ENCODE measurements at places on chromosomes 2 and 18.
A peak's percentile ranks its signal among the peaks of the same experiment; 100 is the strongest.

GRCh38 chr2:65663831-65664407 is 231.5 kb upstream of the SPRED2 start:
- DNase-seq, result no peak

DNA sequence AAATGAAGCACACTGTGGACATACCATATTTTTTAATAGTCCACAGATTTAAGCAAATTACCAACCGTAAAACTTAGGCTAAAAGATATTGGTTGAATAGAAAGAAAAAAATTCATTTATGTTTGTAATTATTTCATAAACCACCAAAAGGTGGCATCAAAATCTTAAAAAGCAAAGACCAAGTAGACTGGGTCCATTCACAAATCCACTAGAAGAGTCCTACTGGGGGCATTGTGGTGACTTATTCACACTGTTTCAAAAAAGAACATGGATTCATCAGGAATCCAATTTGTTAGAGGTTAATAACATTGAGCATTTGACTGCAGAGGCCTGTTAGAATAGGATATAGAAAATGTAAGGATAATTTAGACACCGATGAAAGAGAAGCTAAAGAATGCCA is 194.9 kb upstream of the KYNU start:
- DNase-seq, result no peak

GRCh38 chr2:113240915-113241911 is 37.5 kb downstream of the PAX8 start:
- peak; percentile 97 for DNase-seq

DNA sequence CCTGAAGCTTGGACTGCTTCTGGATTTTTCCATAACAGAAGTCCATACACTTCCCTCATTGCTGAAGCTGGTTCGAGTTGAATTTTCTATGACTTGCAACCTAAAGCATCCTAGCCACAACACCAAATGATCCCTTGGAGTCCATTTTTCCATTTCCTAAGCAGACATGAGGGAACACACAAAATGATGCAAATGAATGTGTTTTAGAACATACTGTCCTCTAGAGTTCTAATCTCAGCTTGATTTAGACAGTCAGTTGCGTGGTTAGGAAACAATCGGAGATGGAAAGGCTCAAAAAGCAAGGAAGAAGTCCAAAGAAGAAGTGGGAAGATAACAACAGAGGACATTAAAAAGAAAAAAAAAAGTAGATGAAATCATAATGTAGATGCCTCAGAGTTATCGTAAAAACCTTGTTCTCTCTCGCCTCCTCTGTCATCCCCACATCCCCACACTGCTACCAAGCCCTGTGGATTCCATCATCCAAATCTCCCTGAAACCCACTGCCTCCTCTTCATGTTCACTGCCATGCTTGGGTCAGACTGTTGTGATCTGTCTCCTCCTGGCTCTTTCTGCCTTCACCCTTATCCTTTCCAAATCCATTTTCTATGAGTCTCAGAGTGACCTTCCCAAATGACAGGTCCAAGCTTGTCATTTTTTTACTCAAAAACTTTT is 58.4 kb downstream of the TMEM247 start:
- no peak for DNase-seq

GRCh38 chr2:167869200-167869599 is 378.2 kb downstream of the STK39 start:
- no peak for DNase-seq

GRCh38 chr18:79923896-79924585 is 27.4 kb downstream of the SLC66A2 start:
- DNase-seq, result no peak

GRCh38 chr18:35028536-35028935 is 12.7 kb upstream of the MAPRE2 start:
- DNase-seq, result no peak

DNA sequence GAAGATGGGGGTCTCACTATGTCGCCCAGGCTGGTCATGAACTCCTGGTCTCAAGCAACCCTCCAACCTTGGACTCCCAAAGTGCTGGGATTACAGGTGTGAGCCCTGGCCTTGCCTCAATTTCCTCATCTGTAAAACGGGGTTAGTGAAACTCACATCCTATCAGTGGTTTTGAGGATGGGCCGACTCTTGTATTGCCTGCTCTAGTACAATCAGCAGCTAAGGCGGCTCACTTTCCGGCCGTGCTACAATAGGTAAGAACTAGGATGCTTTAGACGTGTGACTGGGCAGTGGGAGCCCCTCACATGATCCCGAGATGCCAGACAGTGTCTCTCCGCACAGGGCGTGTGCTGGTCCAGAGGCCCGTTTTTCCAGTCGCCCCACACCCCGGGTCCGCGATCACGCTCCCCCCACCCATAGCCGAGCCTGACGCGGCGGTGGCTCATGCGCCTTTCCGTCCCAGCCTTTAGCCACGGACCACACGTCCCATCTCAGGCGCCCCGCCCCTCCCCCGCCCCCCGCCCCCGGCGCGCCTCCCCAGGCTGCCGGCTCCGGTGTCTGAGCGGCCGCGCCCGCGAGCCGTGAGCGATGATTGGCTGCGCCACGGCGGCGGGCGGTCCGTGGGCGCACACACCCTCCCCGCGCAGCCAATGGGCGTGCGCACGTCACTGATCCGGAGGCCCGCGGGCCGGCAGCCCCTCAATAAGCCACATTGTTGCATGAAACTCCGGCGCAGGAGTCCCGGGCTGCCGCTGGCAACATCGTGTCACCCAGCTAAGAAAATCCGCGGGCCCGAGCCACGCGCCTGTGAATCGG is at the start of gene HK2:
Gene HK2 (plus strand): TSS at position 710 of the 816 bp plus-strand sequence. CDS start 454 bp downstream, outside the sequence.
- DNase-seq, result peak; percentile 99

DNA sequence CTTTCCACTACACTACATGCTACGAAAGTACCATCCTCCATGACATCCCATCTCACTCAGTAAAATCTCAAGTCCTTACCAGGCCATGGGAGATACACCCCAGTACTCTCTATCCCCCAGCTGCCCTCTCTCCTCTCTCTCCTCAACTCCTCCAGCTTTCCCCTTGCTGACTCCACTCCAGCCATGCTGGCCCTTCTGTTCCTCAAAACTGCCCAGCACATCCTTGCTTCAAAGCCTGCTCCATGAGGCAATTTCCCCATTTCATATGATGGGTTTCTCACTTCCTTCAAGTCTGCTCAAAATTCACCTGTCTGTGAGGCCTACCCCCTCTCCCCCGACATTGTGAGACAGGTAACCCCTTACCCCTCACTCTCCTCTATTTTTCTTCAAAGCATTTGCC is 8.6 kb downstream of the CHN1 start:
- DNase-seq, result no peak

GRCh38 chr18:39602131-39602530 is 2036.5 kb upstream of the CELF4 start:
- no peak for DNase-seq

- no peak for DNase-seq
These were observed 123.0 kb downstream of the AGAP1 start for GRCh38 chr2:235616885-235617284.

- no peak for DNase-seq
These were observed 812 bp downstream of the SOWAHC start for GRCh38 chr2:109614715-109615636.

DNA sequence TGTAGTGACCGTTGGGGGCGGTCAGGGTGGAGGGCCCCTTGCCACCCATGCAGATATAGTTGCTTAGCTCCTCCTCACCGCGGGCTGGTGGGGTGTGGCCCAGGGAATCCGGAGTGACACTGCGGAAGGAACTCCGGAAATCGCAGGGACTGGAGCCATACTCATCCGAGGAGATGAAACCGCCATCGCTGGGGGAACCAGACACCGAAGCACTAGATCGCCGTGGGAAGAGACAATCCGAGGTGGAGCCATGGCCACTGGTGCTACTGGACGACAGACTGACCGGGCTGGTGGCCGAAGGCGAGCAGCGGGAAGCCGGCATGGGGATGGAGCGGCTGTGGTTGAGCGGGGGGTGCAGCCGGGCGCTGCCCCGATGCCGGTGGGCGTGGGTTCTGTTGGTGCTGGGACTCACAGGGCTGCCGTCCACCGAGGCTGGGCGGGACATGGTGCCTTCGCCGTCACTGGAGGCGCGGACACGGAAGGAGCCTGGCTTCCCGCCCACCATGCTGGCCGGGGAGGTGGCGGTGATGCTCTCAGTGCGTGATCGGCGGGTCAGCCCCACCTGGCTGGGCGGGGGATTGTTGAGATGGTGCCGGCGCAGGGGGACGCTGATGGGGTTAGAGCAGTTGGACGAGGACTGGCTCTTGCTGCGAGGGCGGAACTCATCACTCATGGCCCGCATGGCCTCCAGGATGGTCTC is 2.2 kb downstream of the IRS1 start:
- DNase-seq, result peak; percentile 85

DNA sequence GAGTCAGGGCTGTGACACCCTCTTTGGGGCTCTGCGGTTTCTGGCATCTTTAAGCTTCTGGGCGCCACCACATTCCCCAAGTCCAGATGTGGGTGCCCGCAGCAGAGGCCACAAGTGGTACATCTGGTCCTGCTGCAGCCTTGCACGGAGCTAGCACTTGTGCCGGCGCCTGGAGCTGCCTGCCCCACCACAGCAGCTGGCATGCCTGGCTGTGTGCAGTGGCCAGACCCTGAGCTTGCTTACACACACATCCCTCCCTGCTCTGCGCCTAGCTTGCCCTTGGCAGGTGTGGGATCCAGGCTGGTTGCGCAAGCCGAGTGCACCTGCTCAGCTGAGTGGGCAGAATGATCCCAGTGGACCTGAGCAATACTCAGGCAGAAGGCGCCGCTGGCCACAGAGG is 27.3 kb downstream of the SLC4A10 start:
- no peak for DNase-seq

DNA sequence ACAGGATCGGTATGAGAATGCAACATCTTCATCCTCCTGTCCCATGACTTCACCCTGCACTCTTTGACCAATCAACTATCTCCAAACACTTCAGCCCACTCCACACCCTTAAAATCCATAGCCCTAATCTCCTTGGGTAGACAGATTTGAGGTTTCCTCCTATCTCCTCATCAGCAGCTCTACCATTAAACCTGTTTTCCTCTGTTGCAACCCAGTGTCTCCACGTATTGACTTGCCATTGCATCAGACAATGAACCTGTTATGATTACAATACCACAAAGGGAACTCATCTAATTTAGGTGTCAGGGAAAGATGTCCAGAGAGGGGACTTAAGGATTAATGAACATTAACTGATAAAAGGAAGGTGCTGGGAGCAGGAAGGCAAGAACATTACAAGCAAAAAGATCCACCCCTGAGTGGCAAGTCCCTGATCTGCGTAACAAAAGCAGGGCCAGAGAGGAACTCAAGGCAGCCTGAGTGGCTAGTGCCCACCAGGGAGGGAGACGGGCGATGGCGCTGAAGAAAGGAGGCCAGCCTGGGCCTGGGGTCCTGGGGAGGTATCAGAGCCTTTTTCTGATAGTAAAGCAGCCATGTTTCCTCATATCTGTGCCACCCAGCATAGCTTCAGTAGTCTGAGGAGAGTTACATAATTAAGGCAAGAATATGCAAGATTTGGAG is 44.6 kb downstream of the AKAIN1 start:
- DNase-seq, result no peak

DNA sequence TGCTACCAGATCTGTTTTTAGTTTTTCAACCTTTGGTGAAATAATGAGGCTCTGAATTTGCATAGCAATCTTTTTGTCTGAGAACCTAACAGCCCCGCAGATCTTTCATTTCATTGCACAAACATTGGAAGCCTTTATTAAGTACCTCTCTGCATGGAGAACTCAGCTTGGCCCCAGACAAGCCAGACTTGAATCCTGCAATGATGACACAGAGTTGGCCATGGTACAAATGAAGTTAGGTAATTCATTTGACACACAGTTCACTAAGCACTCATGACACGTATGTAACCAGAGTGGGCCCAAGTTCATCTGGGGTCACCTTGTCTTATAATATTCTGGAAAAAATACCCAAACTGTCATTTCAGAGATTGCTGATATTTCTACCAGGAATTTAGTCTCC is 439.1 kb upstream of the ID2 start:
- no peak for DNase-seq

- no peak for DNase-seq
These were observed 31.2 kb upstream of the MAL start for GRCh38 chr2:94994063-94994913.

- DNase-seq, result peak; percentile 14
These were observed 239.4 kb upstream of the SKOR2 start for GRCh38 chr18:47490882-47491281.

DNA sequence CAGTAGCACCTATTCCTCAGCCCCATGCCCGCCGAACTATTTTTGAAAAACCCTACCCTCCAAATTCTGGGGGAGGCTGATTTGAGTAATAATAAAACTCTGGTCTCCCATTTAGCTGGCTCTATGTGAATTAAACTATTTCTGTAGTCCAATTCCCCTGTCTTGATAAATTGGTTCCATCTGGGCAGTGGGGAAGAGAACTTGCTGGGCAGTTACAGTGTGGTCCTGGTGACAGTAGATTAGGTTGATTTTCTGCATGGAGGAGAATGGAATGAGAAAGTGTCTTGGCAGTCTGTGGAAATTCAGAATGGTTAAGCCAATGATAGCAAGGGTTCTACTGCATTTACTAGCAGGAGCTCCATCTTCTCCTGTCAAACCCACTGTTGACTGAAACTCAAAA is 95.0 kb downstream of the SPP2 start:
- DNase-seq, result no peak

GRCh38 chr2:128438586-128438985 is 119.9 kb upstream of the HS6ST1 start:
- DNase-seq, result no peak

DNA sequence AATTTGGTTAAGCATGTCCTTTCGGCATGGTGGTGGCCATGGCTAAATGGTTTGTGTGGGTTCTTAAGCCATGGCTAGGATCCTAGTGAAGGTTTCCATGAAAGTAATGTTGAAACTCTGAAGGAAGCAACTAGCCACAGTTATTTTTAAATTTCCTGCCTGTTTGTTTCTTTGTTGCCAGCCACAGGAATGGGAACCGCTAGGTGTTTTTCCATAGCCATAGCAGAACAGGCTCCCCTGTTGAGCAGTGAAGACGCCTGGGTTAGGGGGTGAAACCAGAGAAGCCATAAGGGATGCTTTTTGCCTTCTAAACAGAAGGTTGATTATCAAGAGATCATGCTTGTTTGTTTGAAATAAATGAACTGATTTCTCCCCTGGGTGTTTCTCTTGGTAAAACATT is 60.1 kb upstream of the CHMP1B start:
- no peak for DNase-seq

- no peak for DNase-seq
These were observed 504.5 kb upstream of the VRK2 start for GRCh38 chr2:57542081-57542480.

DNA sequence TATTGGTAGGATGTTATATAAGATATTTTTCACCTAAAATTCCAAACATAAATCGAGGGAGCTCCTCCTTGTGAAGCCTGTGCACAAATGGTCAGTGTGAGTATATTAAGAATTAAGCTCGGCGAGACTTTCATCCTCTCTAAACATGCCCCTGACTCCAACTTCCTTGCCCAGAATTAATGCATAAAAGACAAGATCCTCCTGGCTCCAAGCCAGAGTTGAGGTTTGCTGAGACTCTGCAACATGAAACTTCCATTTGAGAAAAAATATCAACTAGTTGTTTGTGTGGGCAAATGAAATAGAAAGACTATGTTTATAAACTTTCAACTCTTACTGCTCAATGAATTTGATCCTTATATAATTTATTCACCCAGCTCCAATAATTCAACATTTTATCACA is 68.1 kb downstream of the CCDC178 start:
- DNase-seq, result no peak

GRCh38 chr18:10736984-10737383 is 211.2 kb downstream of the NAPG start:
- DNase-seq, result no peak

GRCh38 chr2:55084641-55085040 is 34.4 kb upstream of the RTN4 start:
- DNase-seq, result no peak

- no peak for DNase-seq
These were observed 3.8 kb downstream of the RBFA start for GRCh38 chr18:80037869-80038630.

Measured in hepatic stellate cell (primary cell).